ENCODE measurements at places on chromosomes 2 and 18.

- DNase-seq: no peak
Observed at GRCh38 chr2:178436662-178437061, 14.3 kb downstream of the PRKRA start.

DNA sequence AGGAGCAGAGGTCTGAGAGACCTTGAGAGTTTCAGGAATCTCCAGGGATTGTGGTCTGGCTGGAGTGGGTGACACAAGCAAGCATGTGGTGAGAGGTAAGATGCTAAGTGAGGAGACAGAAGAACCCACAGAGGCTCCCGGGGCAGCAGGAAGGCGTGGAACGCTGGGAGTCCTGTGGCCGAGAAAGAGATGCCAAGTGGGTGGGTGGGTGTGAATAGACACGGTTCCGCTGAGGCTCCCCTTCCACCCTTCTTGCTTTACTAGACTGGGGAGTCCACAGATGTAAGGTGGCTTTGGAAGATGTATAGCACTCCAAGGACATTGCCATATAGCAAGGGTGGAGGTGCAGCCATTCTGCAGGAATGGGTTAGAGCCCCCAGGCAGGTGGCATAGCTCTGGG, 4.2 kb downstream of the TEX51 start:
- no peak for DNase-seq

DNA sequence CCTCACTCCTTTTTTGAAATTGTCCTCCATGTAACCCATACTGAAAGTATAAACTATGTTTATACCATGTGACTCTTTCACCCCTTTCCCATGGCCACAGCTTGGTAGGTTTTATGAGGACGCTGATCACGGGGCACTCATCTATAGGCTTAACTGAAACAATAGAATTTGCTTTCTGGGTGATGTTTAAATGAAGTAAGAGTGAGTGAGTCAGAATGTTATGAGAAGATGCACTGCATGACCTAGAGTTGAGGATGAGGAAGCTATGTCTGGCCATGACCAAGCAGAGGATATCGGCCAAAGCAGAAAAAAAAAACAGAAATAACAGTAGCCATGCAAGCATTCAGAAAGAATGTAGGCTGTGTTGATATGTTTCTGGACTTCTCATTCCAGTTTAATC, 34.9 kb downstream of the SCN1A start:
- no peak for DNase-seq

- no peak for DNase-seq
Observed at GRCh38 chr2:2234398-2235195, 96.5 kb downstream of the MYT1L start.

GRCh38 chr2:45993476-45993991, 303.7 kb upstream of the EPAS1 start:
- DNase-seq: peak; percentile 66

DNA sequence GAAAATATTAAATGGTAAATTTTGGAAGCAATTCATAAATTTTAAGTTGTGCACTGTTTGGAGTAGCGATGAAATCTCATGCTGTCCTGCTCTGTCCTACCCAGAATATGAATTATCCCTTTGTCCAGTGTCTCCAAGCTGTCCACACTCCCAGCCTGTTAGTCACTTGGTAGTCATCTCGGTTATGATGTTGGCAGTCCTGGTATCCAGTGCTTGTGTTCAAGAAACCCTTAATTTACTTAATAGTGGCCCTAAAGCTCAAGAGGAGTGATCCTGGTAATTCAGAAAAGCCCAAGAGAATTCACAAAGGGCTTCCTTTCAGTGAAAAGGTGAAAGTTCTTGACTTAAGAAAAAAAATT, 71.8 kb upstream of the STAM2 start:
- DNase-seq: no peak

GRCh38 chr2:236561874-236562273, 7.8 kb upstream of the ACKR3 start:
- no peak for DNase-seq

DNA sequence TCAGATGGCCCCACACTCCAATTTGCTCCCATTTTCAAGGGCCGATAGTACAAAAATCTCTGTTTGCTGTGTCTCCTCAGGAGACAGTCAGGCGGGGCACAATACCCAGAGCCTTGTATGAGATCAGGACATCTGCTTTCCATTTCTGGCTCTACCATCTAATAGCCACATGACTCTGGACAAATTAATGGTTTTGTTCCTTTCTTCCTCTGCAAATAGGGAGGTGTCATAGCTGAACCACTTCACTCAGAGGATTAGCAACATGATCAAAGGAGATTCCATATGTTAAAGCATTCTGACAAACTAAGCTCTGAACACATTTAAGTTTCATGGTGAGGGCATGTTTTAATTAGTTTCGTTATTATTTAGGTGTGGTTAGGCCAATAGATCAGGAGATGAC, 602.1 kb upstream of the SYT4 start:
- no peak for DNase-seq

DNA sequence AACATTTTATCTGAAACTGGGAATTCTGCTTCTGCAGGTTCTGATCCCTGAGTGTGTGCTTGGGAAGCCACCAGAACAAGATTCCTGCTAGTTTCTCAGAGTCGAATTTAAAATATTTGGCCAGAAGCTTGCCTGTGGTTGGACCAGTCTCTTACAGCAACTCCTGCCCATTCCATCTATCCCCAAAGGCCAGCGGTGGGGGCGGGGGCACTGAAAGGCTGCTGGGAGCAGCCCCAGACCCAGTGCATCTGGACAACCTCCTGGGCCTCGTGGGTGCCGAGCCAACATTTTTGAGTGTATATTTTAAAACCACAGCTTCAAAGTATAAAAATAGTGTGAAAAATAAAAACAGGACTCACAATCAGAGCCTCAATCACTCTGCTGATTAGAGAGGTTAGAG, 38.6 kb upstream of the ZFP36L2 start:
- no peak for DNase-seq

GRCh38 chr2:47373747-47374146, 29.2 kb upstream of the MSH2 start:
- no peak for DNase-seq

DNA sequence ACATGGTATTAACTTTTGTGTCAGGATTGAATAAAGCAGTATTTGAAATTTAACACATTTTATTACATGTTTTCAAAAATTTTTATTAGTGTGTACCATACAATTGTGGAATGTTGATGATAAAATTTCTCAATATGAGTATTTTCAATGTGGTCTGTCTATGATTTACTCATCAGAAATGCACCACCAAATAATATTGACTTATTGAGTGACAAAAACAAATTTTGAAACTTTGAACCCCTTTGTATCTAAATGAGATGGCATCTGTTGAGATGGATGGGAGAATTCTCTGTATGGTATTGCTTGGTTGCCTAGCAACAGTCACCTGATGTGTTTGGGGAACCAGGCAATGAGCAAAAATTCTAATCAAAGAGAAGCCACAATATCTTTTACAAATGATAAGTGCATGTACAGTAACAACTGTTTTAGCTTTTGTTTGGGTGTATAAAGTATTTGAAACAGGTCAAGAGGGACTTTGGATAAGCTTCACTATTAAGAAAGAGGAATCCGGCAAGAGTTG, 400.1 kb downstream of the CCDC85A start:
- DNase-seq: no peak

All from nephron progenitor cell (in vitro differentiated cells).